ENCODE measurements at places on chromosomes 5 and 9.

- DNase-seq = no peak
These were observed 223.3 kb downstream of the DIRAS2 start for GRCh38 chr9:90419221-90419851.

DNA sequence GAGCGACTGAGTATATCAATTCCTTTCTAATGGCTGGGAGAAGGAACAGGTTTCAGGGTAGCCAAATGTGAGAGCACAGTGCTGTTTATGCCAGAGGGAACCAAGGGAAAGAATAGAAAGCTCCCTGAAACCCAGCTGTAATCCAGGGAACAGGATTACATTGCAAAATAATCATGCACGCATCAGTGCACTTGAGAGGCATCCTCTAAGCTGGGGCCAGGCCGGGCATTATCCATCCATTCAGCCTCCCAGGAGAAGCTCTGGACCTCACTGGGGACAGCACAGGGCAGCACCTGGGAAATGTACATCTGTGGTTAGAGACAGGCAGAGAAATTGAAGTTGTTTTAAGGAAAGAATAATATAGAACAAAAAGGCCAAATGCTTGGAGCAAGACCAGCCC lies 72.7 kb downstream of the MTRR start:
- DNase-seq = no peak

DNA sequence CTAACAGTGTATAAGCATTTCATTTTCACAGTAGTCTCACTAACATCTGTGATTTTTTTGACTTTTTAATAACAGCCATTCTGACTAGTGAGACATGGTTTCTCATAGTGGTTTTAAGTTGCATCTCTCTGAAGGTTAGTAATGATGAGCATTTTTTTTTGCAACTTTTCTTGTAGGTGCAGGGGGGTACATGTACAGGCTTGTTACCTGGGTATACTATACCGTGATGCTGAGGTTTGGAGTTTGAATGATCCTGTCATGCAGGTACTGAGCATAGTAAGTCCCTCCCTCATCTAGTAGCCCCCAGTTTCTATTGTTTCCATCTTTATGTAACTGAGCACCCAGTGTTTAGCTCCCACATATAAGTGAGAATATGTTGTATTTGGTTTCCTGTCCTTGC lies 444.6 kb upstream of the DAB2 start:
- no peak for DNase-seq

GRCh38 chr9:112041536-112042243 lies 133.4 kb downstream of the SUSD1 start:
- DNase-seq = no peak

- DNase-seq = no peak
These were observed 112.8 kb upstream of the BOD1 start for GRCh38 chr5:173729079-173729765.

DNA sequence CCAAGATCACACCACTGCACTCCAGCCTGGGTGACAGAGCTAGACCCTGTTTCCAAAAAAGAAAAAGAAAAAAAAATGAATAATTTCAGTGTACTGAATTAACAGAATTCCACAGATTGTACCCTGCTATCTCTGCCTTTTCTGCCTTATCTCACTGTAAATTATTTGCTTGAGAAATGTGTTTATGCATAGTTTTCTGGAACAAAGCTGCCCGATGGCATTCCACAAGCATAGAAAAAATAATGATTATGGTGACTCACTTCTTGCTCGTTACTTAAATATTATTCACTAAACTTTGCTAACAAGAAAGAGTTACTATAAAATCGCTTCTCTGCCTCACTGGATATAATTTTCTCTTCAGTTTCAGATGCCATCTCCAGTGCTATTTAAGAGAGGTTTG lies 88.7 kb upstream of the FAM169A start:
- DNase-seq = no peak

DNA sequence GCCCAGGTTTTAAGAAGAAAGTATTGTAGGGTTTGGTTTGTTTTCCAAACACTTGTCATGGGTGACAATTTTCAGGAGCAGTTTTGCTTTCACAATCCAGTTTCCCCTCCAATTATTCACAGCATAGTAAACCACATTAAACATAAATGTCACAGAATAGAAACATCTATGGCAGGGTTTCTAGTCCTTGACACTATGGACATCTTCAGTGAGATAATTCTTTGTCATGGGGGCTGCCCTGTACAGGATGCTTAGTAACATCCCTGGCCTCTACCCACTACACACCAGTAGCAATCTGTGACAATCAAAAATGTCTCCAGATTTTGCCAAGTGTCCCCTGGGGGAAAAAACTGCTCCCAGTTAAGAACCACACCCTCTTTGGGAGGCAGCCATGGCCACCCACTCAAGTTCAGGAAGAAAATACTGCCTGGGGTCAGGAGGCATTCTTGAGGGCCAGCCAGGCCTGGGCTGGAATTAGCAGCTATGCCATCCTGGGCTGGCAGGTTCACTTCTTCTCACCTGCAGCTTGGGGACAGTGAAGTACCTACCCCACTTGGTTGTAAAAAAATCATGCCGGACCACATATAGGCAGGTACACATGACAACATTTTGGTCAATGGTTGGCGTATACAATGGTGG lies 116.3 kb downstream of the HSD17B3 start:
- DNase-seq = no peak

- DNase-seq = no peak
These were observed at the start of gene MEF2C for GRCh38 chr5:88883059-88883835. Gene MEF2C (minus strand): TSS chr5:88883184. CDS start chr5:88823788, 59,396 bp downstream.

GRCh38 chr9:68585034-68585761 lies 44.5 kb upstream of the TMEM252 start:
- no peak for DNase-seq

Measured in CD4-positive, alpha-beta T cell treated with Interleukin-4 for 4 hours (primary cell).